ENCODE measurements at places on chromosomes 2 and 18. TPM values are rescaled to one million over a fixed set of nuclear protein-coding genes. Genes with fewer than 3 reads are reported as not detected.

DNA sequence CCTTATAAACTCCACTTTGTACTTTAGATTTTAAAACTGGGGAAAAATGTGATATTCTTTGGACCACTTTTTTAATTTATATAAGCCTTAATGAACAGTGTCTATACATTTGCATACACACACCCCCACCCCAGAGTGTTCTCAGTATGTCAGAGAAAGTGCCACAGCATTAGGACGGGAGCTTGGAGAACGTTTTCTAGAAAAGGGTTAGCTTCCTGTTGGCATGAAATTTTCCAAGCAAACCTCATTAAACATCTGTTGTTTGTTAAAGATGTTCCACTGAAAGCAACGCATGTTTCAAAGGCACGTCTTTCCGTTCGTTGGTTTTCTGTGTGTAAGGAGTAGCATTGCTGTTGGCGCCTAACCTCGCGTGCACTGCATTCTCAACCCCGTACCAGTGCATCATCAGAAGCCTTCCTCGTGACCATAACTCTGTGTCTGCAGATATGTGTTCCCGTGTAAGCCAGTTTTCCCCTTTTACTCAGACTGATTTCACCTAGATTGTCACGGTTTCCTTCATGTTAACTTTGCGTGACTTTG is 228.5 kb downstream of the ALPK2 start:
- DNase-seq = no peak

- no peak for DNase-seq
Measured at GRCh38 chr2:70959851-70960832, 18.3 kb upstream of the ANKRD53 start.

DNA sequence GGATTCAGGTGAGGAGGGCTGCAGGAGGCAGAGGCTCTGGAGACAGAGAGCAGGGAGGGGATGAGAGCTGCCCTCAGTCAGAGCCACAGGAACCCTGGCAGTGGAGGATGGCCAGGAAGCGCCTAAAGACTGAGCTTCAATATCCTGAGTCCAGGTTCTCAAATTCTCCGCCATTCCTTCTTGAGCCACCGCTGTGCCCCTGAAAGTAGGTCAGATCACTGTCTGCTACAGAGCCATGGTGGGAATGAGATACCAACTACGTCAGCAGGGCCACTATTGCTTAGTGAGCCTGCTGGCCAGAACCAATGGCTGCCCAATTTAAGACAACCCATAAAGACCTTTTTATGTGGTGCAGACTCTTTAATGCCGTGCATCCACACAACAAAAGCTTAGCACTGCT is 155.5 kb downstream of the CTIF start:
- DNase-seq = no peak

DNA sequence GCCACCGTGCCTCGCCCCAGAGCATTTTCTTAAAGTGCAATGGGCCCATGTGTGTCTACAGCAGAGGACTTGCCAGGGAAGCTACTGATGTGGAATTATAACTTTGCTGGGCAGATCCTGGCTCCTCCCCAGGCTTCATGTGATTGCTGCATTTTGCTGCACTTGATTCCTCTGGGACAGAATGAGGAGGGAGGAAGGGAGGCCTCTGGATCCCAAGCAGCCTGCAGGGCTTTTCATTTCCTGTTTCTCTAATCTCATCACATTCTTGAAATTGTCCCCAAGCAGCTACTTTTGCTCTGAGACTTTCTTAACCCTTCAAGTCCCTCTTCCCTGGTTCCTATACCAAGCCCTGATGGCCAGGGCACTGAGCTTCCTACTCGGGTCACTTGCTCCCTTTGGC is 134.4 kb upstream of the SEC11C start:
- no peak for DNase-seq

Gene MAB21L4
- total RNA-seq = not detected

- DNase-seq = no peak
Measured at GRCh38 chr2:43459446-43460173, 136.2 kb downstream of the THADA start.

Gene PCARE
- total RNA-seq = under 0.01 TPM

DNA sequence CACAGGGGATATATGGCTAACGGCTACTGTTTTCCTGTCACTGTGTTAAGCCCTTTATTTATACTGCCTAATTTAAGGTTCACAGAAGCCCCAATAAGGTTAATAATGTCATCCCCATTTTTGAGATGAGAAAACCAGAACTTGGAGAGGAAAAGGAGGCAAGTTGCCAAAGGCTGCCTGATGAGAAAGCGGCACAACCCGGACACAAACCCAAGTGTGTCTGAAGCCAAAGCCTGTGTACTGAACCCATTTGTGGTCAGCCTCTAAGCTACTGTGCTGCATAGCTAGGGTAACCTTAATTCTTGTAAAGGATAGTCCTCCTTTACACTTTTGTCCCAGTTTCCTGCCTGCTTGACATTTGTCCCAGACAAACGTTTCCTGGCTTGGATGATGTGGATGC is 954.7 kb upstream of the FANCL start:
- no peak for DNase-seq

DNA sequence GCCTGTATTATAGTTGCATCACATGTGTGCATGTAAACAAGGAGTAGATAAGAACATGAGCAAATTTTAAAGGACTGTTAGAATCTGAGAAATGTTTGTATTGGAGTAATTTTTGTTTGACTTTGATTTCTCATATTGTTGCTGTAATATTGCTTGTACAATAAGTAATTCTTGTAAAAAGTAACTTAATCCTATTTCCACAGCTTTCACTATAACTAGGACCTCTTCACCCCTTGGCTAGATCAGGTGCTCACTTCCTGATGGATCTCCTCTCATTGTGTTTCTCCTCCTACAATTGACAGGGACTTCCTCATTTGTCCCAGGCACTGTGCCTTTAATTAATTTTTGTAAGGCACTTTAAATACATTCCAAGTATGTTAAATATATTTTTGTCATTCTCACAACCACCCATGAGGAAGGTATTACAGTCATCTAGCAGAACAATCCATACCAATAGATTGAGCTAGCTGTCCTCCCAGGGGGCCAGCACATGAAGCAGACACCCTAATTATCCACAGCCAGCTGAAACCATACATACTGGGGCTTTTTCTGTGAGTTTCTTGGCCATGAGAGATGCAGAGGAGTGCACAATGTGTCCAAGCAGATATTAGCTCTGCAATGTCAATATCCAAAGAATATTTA is 359.5 kb upstream of the ACVR2A start:
- DNase-seq = no peak
